ENCODE measurements at places on chromosomes 13 and 19.

GRCh38 chr13:101552786-101553185 lies 100.3 kb downstream of the ITGBL1 start:
- no peak for DNase-seq

DNA sequence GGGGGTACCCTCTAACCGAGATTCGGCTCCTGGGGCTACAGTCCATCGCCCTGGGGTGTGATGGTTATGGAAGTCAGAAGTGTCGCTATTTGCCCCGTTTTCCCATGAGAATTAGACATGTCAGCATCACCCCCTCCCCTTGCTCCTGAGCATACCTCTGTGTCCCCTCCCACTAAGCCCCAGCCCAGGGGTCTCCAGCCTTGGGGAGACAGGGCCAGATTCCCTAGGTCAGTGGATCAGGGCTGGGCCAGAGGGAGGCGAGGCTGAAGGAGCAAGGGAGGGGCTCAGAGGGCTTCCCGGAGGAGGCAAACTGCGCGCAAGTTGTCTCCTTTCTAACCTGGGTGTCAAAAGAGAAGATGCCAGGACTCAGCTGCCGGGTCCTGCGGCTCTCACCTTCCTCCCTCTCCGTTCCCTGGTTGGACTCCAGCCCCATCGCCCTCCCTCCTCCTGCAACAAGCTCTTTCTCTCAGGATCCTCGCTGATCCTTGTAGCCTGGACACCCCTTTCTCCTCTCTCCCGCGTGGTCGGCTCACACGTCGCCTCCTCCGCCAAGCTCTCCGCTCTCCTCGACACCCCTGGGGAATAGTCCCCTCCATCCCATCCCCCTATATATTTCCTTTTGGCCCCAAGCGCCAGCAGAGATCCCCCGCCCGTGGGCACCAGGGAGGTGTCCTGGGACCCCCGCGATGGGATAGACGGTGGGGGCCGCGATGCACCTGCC lies 459 bp upstream of the TMEM59L start:
- no peak for DNase-seq

DNA sequence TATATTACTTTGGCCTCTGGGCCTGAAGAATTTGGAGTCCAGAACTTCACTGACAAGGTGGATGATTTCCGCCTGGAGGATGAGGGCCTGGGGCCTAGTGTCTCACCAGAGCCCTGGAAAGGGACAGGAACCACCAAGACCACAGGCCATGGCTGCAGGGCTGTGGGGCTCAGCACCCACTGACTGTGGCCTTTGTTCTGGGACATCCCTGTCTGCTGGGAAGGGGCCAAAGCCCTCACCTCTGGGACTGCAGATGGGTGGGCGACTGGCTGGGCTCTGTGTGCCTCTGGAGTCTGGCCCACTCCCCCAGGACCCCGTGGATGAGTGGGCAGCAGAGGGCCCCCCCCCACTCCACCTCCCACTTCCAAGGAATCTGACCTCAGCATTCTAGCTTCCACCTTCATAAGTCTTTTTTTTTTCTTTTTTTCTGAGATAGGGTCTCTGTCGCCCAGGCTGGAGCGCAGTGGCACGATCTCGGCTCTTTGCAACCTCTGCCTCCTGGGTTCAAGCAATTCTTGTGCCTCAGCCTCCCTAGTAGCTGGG lies 20.3 kb downstream of the CHST8 start:
- DNase-seq, result no peak

GRCh38 chr13:101401196-101401595 lies 15.1 kb downstream of the NALCN start:
- DNase-seq, result no peak

DNA sequence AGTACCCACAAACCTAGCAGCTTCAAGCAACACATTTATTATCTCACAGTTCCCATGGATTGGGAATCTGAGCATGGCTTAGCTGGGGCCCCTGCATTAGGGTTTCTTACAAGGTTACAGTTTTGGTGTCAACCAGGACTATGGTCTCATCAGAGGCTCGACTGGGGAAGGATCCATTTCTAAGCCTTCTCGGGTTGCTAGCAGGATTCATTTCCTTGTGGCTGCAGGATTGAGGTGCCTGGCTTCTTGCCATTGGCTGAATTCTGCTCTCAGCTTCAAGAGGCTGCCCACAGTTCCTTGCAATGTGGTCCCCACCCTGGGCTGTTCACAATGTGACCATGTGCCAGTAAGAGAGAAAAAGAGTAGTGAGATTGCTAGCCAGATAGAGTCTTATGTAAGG lies 26.7 kb downstream of the ZNRF4 start:
- no peak for DNase-seq

- DNase-seq, result no peak
Observed at GRCh38 chr19:48836089-48837017, at the start of gene HSD17B14. HSD17B14 (minus strand) TSS chr19:48836491; CDS start chr19:48836411, 80 bp downstream.

GRCh38 chr13:76879203-76879882 lies 6.9 kb downstream of the KCTD12 start:
- DNase-seq, result peak; percentile 77

- DNase-seq, result no peak
Observed at GRCh38 chr13:78868991-78869390, 210.0 kb upstream of the OBI1 start.
